ENCODE measurements at places on chromosomes 2 and 18.

DNA sequence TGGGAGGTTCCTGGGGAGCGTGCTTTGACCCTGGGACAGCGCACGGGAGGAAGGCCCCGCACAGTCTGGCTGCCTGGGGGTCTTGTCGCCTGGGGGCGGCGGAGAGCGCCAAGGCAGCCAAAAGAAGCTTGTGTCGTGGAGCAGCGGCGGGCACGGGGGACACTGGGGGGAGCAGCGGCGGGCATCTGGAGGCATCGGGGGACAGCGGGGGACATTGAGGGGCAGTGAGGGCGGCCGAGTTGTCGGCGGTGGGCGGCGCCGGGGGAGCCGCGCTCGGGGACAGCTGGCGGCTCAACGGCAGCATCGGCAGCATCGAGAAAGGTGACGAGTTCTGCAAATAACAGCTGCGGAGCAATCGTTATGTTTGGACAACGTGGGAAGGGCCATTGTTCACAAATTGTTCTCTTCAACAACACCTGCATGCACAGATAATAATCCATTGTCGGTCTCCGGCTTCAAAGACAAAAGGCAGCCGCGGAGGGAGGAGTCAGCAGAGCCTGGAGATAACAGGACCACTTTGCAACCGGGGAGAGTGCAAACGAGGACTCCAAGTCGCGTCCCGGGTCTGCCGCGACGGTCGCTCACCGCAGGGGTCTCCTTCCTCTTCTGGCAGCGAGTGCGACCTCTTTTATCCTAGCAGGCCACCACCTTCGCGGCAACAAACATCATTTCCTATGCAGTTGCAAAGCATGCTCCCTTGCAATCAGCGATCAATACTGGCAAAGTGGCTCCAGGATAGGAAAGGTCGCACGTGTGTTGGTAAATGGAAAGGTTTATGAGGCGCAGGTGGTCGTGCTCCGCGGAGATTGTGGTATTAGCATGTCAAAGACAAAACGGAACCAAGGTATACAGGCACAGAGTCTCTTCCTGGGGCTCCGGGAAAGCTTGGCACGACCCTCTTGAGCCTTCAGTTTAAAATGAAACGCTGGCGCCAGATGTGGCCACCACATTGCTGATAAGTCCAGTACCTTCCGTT, 132.3 kb upstream of the DLX2 start:
- DNase-seq = no peak

DNA sequence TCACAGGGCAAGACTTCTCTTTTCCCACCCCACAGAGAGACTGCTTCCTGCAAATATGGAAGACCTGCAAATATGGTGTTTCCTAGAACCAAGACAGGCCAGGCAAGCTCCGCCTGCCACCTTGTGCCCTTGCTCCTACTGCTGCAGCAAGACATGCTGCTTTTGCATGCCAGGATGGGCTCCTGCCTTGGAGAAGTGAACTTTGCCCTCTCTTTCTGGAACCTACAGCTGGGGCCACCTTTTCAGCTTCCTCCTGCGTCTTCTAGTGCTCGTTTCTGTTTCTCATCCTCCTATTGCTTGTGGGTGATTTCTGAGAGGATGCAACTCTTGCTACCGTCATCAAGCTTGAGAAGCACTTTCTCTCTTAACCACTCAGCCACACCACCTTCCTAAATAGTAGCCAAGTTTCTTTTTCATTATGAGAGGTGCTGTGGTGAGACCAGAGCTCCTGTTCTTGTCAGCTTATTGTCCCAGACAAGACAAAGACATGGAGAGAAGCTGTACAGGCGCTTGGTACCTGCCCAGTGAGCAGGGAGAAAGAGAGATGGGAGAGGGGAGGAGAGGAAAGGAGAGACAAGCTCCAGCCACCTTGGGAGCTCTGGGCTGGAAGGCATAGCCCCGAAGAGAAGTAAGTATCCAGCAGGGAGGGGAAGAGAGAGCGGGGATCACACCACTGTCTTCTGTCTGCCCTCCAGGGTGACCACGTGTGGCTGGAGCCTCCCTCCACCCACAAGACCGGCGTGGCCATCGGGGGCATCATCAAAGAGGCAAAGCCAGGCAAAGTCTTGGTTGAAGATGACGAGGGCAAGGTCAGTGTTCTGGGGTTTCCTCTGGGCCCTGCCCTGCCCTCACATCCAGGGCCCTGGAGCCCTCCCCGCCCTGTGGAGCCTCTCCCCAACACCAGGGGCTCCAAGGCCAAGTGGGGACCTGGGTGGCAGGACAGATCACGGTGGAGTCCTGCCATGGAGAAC, 28.3 kb downstream of the MYO7B start:
- DNase-seq = no peak

- DNase-seq = no peak
Observed at GRCh38 chr2:9160732-9161131, 45.9 kb upstream of the ASAP2 start.

- no peak for DNase-seq
Observed at GRCh38 chr2:224058048-224058775, 19.1 kb upstream of the SERPINE2 start.

DNA sequence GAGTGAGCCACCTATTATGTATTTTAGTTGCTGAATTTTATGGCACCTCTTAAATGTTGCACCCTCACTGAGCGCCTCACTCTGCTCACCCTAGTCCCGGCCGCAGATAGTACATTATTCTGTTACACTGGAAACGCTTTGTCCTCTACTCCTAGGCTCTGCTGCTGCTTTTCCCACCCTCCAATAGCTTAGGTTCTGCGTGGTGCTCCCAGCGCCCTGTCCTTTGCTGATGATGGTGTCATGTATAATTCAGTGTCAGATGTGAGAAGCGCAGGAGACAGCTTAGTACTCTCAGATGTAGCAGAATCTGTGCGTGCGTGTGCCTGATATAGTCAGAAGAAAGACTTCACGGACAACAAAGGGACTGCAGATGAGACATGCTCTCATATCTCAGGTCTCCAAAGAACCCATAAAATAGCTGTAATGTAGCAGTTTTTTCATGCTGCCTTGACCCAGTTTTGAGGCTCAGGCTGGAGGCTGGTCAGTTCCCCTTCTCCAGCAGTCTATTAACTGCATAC, 1.4 kb upstream of the REEP1 start:
- no peak for DNase-seq

DNA sequence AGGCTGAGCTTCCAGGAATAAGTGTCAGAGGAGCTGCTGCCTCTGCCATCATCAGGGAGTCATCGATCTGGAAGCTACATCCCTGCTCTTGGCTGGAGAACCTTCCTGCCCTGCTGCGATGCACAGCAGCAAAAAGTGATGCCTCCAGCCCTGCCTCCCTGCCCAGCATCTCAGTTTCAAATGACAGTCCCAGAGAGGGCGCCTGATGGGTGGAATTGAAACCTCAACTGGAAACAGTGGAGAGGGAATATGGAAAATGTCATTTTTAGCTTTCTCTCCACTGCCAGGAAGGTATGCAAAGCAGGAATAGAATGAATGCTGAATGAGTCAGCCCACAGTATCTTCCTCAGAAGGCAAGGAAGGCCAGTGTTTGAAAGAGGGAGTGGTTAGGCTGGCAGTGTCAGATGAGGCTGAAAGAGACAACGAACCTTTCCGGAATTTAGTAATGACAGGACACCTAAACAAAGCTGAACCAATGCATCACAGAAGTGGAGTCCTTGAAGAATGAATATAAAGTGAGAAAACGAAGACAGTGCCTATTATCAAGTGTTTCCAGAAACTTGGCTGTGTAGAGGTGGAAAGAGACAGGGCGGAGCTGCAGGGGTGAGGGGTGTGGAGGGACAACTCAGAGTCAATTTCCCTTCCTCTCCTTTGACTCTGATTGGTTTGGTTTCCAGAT, 153.9 kb upstream of the NDUFV2 start:
- no peak for DNase-seq

Measured in spinal cord (tissue), 10 donors.